ENCODE measurements at places on chromosomes 1 and 21.

- no peak for DNase-seq
Observed at GRCh38 chr1:3697810-3698209, 45.5 kb downstream of the TP73 start.

GRCh38 chr1:3314491-3315381 lies 139.7 kb upstream of the ARHGEF16 start:
- DNase-seq, result no peak

GRCh38 chr1:166395729-166396128 lies 228.9 kb upstream of the FAM78B start:
- DNase-seq, result no peak

DNA sequence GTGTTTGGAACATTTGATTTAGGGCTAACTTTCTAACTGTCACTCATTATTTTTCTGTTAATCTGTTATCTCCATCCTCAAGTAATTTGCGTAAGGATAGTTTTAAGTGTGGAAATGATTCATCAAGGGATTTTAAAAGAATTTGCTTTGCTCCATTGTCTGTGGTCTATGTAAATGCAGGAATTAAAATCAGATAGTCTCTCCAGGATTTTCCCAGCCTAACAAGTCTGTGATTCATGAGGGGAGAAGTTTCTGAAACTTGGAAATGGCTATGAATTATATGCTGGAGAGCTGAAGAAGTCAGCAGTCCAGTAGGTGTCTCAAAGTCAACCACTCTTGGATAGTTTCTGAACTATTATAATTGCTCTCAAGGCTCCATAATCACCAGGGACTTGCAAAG lies 264.5 kb downstream of the MRPL39 start:
- no peak for DNase-seq

GRCh38 chr1:228860911-228861831 lies 125.9 kb downstream of the RHOU start:
- no peak for DNase-seq

GRCh38 chr1:15592285-15592684 lies 7.4 kb upstream of the AGMAT start:
- DNase-seq, result no peak

Data from left renal pelvis (tissue), 4 donors.